ENCODE measurements at places on chromosomes 13 and 19.

- no peak for DNase-seq
These were observed 1.4 kb downstream of the ANKRD10 start for GRCh38 chr13:110913322-110914080.

DNA sequence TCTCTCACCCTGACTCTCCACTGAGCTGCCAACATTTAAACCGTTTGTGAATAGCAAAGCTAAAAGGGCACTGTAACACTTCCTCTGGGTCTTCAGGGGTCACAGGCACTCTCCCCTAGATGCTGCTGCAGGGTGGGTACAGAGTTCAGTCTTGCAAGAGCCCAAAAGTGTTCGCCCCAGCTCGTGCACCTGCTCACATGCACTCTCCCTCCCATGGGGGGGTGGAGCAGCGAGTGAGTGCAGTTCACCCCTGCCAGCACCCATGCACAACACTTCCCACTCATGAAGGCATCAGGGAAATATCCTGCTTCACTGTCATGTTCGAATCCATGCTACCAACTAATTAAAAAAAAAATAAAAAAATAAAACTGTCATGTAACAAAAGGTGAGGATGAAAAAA lies 950.7 kb upstream of the PRR20A start:
- no peak for DNase-seq

DNA sequence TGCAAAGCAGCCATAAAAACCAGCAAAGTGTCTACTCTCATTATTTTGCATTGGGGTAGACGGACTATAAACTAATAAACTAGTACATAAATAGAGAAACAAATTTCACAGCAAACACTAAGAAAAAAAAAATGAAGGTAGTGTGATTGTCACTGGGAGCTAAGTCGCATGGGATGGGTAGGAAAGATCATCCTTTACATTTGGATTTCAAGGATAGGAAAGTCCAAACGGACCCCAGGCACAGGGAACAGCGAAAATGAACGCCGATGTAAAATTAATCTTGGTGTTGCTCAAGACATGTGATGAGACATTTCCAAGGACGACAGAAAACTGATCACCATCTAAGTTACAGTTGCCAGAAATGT lies 690 bp upstream of the SGTA start:
- no peak for DNase-seq

DNA sequence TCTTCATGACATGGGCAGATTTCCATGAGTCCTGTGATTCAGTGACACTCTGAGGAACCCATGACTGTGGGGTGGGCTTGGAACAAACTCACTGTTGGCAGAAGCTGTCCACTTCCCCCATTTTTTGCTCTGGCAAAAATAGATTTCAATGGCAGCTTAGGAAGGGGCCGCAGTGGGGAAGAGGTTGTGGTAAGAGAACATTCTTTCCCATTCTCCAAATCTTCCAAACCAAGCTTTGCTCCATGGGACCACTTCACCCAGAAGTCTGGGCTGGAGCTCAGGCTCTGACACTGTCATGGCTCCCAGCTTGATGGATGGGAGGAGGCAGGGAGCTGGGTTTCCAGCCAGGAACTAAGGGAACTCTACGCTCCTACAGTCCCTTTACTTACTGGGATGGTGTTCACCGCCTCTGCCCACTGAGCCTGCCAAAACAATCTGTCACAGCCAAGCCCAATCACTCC lies 24.9 kb upstream of the MEDAG start:
- no peak for DNase-seq

- no peak for DNase-seq
These were observed 651 bp downstream of the GAPDHS start for GRCh38 chr19:35533822-35534392.

- no peak for DNase-seq
These were observed 2.0 kb downstream of the ITPKC start for GRCh38 chr19:40718774-40719391.

GRCh38 chr19:1089891-1090290 lies 5.3 kb downstream of the POLR2E start:
- no peak for DNase-seq

- DNase-seq: peak; percentile 94
These were observed at the start of gene MFSD12 for GRCh38 chr19:3557461-3558248. Gene MFSD12, minus strand, starts transcription at chr19:3557586. Its CDS starts 183 bp downstream, at chr19:3557403.

DNA sequence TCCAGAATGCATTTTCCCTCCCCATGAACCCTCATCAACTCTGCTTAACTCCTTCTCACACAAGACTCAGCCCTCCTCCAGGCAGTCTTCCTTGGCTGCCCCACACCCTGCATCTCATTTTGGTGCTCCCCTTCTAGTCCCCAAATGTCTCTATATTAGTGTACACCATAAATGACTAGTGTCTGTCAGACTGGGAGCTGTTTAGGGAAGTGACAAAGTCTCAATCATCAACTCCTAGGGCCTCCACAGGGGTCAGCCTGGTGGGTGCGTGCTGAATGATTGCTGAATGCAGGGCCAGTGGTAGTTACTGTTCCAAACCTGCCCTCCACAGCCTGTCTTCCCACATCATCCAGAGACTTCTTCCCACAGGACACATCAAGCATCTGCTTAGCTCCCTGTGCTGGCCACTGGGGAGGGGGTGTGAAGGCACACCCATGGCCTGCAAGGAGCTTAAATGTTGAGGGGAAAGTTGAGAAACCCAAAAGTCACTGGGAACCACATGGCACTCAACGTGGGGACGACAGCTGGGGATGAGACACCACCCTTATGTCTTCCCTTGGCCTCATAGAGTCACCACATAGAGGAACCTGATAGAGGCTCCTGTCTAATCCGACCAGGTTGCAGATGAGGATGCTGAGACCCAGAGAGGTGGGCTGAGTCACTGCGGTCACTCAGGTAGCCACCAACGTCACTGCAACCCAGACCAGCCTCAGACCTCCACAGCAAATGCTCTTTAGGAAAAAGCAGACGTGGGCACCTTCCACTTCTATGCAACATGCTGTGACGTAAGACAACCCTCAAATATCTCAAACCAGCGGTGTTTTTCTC lies 79.3 kb upstream of the TM9SF2 start:
- DNase-seq: no peak

DNA sequence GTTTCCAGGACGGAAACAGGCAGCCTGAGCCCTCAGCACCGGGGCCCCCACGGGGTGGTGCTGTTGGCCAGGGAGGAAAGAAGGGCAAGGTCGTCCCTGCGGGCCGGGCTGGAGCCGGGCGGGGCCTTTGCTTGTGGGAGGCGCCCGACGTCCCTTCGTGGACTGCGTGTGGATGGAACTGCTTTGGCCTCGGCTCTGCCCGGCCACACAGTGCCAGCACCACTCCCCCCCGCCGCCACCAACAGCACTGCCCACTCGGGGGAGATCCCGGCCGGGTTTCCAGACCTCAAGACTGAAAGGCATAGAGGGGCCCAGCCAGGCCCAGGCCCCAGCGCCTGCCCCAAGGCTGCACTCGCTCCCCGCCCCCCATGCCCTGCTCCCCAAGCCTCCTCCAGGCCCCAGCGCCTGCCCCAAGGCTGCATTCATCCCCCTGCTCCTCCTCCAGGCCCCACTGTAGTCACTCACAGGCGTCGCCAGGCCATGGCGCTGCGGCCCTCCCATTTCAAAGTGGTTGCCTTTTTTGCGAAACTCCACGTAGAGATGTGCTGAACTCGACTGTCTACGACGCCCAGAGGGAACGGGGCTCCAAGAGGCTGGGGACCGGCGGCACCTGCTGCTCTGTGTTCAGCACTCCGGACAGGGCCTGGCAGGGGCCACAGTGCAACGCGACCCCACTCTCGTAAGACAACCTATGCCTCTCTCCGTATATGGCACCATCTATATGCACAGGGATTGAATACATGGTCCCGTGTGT lies 22.5 kb downstream of the C13orf46 start:
- DNase-seq: peak; percentile 6

GRCh38 chr13:50788551-50789210 lies 54.8 kb downstream of the DLEU7 start:
- DNase-seq: no peak

GRCh38 chr13:113596321-113597200 lies 12.0 kb downstream of the TFDP1 start:
- no peak for DNase-seq

GRCh38 chr13:47289567-47289966 lies 392.7 kb upstream of the HTR2A start:
- no peak for DNase-seq

- DNase-seq: no peak
These were observed 7.8 kb downstream of the GRIN2D start for GRCh38 chr19:48401287-48401686.

GRCh38 chr13:109868578-109869311 lies 82.4 kb upstream of the IRS2 start:
- no peak for DNase-seq

- DNase-seq: no peak
These were observed 9.9 kb upstream of the RCBTB2 start for GRCh38 chr13:48542581-48543341.

DNA sequence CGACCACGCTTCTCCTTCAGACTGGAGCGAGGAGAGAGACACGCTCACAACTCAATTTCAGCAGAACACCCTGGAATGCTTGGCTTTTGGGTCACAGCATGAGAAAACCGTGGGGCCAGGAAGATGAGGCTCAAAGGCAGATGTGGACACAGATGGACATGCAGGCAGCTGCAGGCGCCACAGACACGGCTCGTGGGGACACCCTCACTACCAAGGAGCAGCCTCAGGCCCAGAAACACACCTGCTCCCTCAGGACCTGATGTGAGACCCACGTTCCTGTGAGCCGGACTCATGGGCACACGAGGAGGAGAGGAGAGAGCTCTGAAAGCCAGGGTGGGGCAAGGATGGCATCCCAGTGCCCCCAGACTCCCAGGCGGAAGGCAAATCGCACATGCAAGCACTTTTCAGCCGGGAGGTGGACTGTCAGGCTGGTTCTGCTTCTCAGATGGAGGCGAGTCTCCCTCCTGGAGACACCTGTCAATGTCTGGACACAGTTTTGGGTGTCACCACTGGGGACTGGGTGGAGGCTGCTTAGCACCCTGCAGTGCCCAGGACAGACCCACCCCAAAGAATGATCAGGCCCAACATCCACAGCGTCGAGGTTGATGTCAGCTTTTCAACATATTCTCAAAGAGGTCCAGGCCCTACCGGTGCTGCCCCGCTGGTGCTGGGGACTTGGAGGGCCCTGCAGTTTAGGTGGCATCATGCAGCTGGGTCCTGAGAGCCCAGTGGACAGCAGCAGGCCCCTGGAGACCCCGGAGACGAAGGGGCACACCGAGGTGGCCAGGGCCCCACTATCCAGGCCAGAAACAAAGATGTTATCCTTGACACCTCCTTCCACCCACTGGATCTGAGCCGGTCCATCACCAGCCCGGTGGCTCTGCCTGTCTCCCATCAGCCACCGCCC lies 2.3 kb downstream of the ABHD17A start:
- no peak for DNase-seq

- no peak for DNase-seq
These were observed 5.0 kb downstream of the MVB12A start for GRCh38 chr19:17424743-17425365.

DNA sequence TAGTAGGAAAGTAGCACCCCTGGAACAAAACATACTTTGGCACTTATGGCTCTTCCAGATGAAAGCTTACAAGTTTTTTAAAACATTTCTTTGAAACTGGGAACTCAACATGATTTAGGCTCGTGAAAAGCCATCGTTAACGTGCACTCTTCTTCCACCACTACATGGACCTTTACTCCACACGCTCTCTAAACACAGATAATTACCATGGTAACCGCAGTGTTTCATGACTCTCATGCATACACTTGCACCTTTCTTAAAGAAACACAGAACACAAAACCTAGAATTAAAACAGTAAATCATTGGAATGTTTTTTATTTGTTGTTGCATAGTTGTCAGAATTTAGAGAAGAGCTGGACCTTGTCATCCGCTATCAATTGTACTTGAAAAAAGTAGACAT lies 154.3 kb downstream of the FGF9 start:
- DNase-seq: no peak

DNA sequence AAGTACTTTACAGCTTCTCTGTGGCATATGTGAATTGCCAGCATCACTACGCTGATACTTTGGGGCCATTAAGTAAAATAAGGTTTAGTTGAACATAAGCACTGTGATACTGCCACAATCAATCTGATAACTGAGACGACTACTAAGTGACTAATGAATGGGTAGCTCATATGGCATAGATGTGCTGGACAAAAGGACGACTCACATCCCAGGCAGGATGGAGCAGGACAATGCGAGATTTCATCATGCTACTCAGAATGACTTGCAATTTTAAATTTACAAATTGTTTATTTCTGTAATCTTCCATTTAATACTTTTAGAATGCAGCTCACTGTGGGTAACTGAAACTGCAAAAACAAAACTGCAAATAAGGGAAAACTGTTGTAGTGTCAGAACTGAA lies 13.6 kb downstream of the CCDC122 start:
- no peak for DNase-seq

GRCh38 chr13:34967851-34968562 lies 25.9 kb downstream of the NBEA start:
- DNase-seq: no peak

Data from stimulated activated CD8-positive, alpha-beta memory T cell treated with anti-CD3 and anti-CD28 coated beads, Interleukin-12 subunit alpha, Interleukin-12 subunit beta, amount 100 ng/mL, for 4 hours (primary cell).